ENCODE measurements at places on chromosomes 3 and 15.
A peak's percentile ranks its signal among the peaks of the same experiment; 100 is the strongest.

GRCh38 chr3:63896332-63897030 is 15.7 kb downstream of the SCAANT1 start:
- DNase-seq = no peak

- peak; percentile 62 for DNase-seq
Measured at GRCh38 chr3:50320853-50321335, 1.7 kb downstream of the HYAL2 start.

DNA sequence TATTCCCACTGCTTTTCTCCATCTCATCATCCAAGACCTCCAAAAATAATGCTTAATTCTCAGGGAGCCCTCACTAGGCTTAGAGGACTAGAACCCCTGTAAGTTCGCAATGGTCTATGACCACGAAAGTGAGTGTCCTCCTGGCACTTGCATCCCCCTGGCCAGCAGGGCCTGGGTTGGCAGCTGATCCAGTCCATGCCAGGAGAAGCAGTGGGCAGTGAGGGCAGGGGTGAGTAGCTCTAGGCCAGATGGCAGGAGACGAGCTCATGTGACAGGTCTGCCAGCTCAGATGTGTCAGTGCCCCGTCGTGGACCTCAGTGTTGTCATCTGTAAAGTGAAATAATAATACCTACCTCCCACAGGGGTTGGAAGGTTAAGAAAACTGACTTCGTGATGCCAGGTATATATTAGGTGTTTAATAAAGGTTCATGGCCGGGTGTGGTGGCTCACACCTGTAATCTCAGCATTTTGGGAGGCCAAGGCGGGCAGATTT is 11.1 kb downstream of the GP5 start:
- no peak for DNase-seq

GRCh38 chr15:90957031-90957790 is 2.5 kb downstream of the RCCD1 start:
- no peak for DNase-seq

GRCh38 chr3:191355406-191355805 is 25.1 kb upstream of the UTS2B start:
- DNase-seq = no peak

GRCh38 chr3:111547631-111548030 is 5.6 kb downstream of the CD96 start:
- DNase-seq = peak; percentile 67

GRCh38 chr15:62940755-62941361 is 101.7 kb upstream of the TPM1 start:
- DNase-seq = no peak

- peak; percentile 46 for DNase-seq
Measured at GRCh38 chr3:55180936-55181535, 253.2 kb upstream of the LRTM1 start.

DNA sequence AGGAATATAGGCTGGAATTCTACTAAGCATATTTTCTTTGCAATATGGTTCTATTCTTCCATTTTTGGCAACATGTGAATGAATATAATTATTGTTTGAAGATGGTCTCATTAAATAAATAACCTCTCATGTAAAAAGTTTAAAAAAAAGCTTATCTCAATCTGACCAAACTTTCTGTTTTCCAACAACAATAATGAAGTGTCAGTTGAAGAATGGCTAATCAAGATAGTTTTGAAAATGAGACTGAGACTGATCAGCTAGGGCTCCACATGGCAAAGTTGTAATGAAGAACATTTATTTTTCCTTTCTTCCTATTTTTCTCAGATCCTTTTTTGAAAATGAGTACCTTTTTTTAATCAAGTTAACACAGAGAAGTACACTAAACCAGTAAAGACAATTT is 117.4 kb downstream of the GALK2 start:
- peak; percentile 9 for DNase-seq

DNA sequence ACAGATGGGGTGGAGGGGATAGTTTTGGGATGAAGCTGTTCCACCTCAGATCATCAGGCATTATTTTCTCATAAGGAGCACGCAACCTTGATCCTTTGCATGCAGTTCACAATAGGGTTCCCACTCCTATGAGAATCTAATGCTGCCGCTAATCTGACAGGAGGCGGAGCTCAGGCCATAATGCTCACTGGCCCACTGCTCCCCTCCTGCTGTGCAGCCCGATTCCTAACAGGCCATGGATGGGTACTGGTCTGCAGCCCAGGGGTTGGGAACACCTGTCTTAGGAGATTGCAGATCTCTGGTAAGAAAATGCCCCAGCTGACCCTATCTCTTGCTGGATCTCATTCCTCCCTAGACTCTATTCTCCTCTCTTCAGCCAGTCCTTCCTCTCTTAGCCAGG is 6.8 kb downstream of the CSTA start:
- DNase-seq = no peak

GRCh38 chr3:86960550-86960949 is 30.4 kb downstream of the VGLL3 start:
- DNase-seq = no peak

DNA sequence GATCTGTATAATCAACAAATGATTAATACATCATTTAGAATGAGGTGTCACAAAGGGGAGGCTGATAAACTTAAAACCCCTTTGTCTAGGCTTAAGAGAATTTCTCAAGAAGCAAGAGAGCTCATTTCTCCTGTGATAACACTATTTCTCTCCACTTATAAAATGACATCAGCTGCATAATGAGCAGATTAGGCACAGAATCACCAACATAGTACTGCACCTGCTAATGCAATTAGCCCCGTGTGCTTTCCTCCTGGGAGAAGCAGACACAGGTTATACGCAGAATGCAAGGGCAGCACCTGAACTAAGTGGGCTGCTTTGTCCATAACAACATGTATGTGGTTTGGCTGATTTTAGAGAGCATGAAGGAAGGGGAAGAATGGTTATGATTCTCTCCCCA is 515.3 kb upstream of the CFAP20DC start:
- DNase-seq = no peak

- peak; percentile 8 for DNase-seq
Measured at GRCh38 chr15:66027268-66027805, 158.0 kb downstream of the RAB11A start.

DNA sequence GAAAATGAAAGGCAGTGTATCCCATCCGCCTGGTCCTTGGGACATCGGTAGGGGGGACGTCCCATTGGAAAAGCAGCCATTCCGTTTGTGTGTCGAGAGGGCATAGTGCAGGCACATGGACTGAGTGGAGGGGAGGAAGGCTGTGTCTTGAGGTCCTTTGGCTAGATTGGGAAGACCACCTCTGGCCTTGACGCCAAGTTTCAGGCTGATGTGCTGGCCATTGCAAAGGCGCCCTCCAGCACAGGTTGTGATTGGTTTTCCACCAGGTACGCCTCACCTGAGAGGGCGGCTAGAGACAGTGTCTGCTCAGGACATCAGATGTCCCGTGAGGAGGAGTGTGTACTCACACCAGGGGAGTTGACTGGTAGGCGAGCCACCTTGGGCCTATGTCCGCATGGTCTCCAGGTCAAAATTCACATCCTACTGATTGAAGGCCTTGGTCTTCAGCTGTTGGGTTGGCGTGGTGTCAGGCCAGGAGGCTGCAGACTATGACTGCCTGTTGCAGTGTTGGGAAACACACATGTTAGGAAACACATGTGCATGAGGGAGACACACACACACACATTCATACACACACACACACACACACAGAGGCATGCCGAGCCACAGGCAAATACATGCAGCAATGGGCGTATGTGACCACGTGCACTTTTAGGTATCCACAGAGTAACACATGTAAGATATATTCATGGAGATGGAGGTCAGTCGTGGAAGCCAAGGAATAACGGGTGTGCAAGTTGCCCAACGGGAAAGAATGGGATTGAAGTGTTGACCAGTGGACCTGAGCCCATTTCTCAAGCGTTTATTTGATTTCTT is 98.4 kb downstream of the SNRPN start:
- DNase-seq = no peak

DNA sequence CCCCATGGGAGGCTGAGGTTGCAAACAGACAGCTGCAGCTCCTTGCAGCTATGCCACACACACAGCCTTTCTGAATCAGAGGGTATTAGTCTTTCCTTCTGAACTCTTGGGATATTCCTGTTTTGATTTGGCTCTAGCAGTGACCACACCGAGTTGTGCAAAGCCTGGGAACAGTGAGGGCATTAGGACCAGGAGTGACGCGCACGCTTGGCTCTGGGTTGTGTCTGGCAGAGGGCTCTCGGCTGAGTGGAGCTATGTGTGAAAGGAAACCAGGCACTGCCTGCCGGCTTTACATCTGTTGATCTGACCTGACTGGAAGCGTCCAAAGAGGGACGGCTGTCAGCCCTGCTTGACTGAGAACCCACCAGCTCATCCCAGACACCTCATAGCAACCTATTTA is at the start of gene GALNT15:
GALNT15 (plus strand) TSS at position 292 of the 400 bp plus-strand sequence. CDS start 472 bp downstream, outside the sequence.
- DNase-seq = no peak

- DNase-seq = no peak
Measured at GRCh38 chr3:41158947-41159346, 40.4 kb upstream of the CTNNB1 start.

- no peak for DNase-seq
Measured at GRCh38 chr3:150362515-150363302, 45.4 kb upstream of the TSC22D2 start.

DNA sequence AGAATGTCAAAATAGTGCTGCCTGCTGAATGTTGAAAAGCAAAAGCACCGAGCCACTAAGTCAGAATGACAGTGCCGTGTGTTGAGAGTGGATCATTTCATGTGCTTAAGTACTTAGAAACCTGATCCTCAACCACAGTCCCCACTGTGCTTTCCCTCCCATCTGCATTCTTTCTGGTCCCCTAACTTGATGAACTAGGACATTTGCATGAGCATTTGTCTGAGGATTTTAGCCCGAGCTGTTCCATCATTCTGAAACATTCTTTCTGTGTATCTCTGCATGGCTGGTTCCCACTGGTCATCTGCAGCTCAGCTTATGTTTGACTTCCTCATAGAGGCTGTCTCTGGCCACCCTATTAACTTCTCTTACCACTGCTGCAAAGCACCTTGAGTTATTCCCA is 42.0 kb downstream of the SST start:
- DNase-seq = no peak

GRCh38 chr3:197353867-197354567 is 55.6 kb upstream of the DLG1 start:
- DNase-seq = no peak

GRCh38 chr3:194817936-194818335 is 132.3 kb downstream of the FAM43A start:
- DNase-seq = no peak

DNA sequence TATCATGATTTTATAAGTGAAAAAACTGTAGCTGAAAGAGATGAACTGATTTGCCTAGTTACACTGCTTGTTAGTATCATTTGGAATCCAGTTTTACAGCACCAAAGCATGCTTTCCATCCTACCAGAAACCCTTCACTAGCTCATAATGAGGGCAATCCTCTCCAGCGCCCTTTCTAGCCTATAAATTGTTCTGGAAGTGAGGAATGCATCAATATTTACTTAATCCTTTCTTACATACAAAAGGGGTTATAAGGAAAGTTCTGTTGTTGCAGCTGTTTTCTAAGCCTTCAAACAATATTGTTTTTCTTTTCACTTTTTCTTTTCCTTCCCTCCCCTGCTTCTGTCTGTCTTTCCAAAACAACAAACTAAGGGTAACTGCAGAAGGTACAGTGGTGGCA is 11.0 kb upstream of the PCCB start:
- DNase-seq = no peak

DNA sequence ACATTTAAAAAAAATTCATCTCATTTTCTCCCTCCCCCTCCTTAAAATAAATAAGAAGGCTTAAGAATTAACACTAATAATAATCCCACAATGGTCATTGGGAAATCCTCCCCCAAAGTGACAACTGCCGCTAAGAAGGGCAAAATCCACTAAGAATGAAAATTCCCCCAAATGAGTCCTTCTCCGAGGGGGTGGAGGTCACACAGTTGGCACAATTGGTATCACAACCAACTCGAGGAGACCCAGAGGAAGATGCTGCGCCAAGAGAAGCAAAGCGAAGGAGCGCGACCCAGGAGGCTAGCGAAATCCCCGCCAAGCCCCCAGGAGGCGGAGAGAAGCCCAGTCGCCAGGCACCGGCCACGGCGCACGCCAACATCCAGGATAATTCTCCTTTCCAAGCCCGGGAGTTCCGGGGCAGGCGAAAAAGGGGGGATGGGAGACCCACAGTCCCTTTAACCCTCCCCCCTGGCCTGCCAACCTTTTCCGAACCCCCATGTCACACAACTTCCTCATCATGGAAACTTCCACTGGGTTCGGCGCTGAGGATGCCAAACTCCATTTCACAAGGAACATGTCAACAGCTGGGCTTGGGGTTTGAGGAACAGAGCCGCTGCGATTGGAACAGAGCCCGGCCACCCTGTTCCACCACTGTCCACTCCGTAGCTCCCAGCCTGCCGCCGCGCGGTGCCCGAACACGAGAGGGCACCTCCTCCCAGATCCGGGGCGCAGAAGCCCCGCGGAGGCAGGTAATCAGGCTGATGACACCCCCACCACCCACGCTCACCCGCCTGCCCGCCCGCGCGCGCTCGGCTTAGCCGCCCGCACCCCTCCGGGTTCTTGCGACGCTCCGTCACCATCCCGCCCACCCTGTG is 668 bp downstream of the THRB start:
- DNase-seq = peak; percentile 74

- no peak for DNase-seq
Measured at GRCh38 chr15:80645494-80646065, 49.5 kb upstream of the ABHD17C start.

DNA sequence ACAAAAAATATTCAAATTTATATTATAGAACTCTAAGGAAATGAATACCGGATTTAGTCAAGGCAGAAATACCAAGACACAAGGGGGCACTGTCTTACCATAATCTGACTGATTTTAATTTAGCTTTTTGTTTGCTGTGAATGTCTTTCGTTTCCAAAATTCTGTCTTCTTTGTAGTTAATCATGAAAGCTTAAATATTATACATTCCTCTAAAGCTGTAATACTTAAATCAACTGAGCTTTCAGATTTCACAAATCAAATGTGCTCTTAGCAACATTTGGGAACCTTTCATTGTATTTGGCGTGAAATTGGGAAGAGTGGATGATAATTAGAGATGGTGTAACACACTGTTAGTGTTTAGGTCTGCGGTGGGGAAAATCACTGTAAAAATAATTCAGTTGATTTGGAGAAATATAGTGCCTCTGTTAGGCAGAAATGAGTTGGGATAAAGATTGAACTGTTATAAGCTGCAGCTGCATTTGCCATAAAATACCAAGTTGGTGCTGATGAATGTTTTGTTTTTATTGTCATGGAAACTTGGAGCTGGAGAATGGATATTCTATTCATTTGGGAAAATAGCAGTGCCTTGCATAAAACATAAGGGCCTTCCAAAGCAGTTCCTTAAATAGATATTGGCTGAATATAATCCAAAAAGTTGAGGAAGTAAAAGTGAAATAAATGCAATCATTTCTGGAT is 228.2 kb downstream of the TCF12 start:
- peak; percentile 73 for DNase-seq

DNA sequence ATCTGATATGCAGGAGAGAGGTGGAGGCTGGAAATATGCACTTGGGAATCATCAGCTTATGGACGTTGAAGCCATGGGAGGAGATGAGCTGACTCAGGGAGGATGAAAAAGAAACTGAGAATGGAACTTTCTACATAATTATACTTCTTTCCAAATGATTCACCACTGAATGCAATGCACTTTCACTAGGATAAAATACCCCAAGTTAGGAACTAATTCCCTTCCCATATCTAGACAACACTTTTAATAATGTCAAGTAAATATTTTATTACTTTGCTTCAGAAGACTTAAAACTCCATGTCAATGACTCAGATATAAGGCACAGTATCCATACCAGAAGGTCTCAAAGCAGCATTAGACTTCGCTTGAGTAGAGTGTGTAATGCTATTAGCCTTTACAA is 24.2 kb downstream of the NPTN start:
- DNase-seq = no peak
